ENCODE measurements at places on chromosomes 5 and 9.

- no peak for DNase-seq
Measured at GRCh38 chr5:107997338-107997980, 326.7 kb upstream of the EFNA5 start.

- DNase-seq, result no peak
Measured at GRCh38 chr9:71758785-71759184, 9.5 kb downstream of the CEMIP2 start.

- no peak for DNase-seq
Measured at GRCh38 chr5:76836181-76836580, 13.6 kb upstream of the S100Z start.

- no peak for DNase-seq
Measured at GRCh38 chr5:136769093-136769492, 403.7 kb upstream of the TRPC7 start.

DNA sequence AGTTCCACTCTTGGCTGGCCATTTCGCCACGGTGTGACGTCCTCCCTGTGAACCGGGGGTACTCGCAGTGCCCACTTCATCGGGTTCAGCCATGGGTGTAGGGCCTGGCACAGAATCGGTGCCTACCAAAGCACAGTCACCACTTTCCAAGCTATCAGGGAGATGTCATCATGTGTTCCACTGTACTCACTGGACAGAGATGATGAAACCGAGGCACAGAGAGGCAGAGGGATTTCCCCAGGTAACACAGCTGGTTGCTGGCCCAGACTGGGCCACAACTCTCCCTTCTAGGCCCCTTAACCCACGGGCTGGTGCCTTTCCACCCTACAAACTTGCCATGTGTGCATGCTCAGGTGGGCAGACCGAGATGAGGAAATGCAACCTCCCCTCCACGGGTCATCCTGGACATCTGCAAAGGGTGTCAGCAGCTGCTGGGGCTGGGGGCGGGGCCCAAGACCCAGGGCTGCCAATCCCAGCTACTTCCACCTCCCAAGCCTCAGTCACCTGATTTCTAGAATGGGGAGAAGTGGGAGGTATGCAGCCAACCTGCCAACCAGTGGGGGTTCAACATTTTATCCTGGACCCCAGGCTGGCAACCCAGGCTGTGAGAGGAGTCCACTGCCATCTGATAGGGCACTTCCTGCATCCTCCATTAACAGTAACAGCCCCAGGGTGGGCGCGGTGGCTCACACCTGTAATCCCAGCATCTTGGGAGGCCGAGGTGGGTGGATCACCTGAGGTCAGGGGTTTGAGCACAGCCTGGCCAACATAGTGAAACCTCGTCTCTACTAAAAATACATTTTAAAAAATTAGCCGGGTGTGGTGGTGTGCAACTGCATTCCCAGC, 893 bp upstream of the SH2D3C start:
- peak; percentile 31 for DNase-seq

DNA sequence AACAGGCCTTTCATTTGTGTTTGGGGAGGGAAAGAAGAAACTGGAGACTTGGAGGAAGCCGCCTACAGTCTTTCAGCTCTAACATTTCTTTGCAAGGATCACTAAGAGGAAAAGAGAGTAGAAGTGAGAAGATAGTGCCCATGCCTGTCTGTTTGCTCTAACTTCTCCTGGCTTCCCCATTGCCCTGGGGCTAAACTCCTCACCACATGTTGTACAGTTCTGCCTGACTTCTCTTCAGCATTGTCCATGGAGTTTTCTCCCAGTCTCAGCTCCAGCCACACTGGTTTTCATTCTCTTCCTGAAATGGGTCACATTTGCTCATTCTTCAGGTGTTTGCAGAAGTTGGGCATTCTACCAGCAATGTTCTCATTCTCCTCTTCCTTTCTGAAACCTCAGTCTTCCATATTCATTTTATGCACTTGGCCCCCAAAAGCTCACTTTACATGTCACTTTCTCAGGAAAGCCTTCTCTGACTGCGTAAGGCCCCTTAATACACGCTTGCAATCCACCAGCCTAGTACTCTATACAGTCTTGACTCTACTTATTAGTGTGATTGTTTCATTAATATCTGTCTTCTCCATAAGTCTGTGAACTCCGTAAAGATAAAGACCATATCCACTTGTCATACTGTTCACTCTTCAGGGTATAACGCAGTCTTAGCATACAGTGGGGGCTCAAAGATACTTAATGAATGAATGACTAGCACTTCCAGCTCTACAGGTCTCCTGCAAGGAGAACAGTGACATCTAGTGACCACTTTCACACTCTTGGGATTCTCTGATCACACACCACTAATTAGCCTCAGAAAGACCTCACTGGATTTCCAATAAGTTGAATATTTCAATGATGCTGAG, 40.2 kb upstream of the TRIM32 start:
- DNase-seq, result no peak

DNA sequence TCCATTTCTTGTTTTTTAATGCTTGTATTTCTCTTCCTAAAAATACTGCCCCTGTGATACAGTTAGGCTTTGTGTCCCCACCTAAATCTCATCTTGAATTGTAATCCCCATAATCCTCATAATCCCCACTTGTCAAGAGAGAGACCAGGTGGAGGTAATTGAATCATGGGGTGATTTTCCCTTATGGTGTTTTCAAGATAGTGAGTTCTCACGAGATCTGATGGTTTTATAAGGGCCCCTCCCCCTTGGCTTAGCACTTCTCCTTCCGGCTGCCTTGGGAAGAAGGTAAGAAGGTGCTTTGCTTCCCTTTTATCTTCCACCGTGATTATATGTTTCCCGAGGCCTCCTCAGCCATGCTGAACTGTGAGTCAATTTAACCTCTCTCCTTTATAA, 227.4 kb downstream of the MAN2A1 start:
- no peak for DNase-seq

DNA sequence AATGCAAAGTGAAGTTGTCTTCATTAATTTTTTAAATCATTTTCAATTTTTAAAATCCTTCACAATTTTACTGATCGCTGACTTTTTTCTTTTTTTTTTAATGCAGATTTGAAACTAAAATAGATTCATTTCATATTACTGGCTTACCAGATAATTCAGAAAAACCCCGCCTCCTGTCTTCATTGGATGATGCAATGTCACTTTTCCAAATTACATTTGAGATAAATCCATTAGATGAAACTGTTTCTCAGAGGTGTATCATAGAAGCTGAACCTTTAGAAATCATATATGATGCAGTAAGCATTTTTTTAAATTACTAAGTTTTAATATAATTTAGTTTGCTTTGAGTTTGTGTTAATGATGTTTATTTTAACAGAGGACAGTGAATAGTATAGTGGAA, 60.6 kb downstream of the VPS13A start:
- DNase-seq, result no peak

DNA sequence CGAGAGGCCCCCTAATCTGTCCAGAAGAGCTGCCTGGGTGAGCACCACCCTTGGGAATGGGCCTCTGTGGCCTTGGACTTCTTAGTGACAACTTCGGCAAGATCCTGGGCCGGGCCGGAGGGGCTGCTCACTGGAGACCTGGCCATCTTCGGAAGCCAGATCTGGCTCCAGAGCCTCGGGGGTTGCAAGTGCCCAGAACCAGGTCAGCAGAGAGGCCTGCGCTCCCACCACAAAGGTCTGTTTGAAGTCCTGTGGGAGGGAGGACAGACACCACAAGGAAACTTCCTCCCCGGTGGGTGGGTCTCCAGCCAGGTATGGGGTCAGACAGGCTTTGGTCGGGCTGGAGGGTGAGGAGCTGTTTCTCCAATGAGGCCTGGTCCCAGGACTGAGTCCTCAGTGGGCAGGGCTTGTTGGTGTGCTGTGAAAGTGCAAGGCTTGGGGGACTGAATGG, 86.1 kb downstream of the DAB2IP start:
- no peak for DNase-seq

- DNase-seq, result no peak
Measured at GRCh38 chr9:94082956-94083355, 1.3 kb upstream of the PTPDC1 start.

DNA sequence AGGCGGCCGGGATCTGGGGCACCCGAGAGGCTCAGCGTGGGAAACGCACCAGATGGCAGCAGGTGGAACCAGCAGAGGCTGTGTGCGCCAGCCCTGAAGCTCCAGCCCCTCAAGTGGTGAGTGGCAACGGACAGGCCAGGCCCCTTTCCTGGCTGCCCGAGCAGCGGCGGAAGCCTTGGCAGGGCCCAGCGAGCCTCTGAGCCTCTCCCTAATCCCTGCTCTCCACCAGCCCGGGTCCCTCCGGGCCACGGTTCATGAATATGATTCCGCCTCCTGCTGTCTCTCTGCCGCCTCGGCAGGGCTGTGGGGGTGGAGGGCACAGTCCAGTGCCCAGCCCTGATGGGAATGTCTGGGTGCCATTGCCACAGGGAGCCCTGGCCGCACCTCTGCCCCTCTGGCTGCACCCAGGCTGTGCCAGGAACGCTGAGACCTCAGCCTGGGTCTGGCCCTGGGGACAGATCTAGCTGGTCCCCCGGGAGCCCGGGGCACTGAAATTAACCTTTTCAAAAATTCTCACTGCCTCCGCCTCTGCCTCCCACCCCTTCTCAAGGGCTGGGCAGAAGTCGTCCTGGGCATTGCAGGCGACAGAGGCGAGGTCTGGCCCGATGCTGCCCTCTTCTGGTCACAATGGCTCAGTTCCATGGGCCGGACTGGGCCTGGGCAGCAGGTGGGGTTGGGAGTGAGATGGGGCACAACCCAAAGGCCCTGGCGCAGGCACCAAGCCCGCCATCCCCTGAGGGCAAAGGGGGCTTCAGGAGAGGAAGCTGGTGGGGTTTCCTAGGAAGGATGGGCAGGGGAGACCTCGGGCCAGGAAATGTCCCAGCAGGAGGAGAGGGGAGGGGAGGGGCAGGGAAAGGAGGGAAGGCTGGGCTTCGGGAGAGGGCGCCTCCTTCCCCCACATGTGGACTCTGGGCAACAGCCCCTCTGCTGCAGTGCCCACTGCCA, 20.3 kb downstream of the CCDC187 start:
- DNase-seq, result peak; percentile 34

GRCh38 chr9:89602978-89603766, 1.6 kb upstream of the GADD45G start:
- no peak for DNase-seq

GRCh38 chr5:56313004-56313531, 79.9 kb upstream of the ANKRD55 start:
- no peak for DNase-seq

GRCh38 chr5:107359916-107360234, 310.9 kb downstream of the EFNA5 start:
- no peak for DNase-seq

- DNase-seq, result no peak
Measured at GRCh38 chr5:128303593-128303992, 220.0 kb downstream of the SLC12A2 start.

GRCh38 chr5:93990504-93991070, 249.2 kb upstream of the POU5F2 start:
- DNase-seq, result no peak

DNA sequence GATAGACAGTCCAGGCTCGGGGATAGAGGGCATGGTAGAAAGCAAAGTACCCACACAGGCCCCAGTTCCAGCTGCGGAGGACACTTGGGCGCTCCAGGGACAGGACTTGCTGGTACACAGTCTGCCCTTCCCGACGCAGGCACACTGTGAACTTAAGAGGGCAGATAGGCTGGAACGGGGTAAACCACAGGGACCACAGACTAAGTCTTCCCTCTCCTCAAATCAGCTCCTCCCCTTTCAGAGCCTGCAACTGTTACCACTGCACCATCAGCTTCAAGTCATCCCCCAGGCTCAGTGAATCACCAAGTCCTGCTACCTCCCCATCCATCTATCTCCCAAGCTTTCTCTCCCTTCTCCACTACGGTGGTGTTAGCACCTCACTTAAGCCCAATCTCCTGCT, 7.3 kb downstream of the GBA2 start:
- no peak for DNase-seq

DNA sequence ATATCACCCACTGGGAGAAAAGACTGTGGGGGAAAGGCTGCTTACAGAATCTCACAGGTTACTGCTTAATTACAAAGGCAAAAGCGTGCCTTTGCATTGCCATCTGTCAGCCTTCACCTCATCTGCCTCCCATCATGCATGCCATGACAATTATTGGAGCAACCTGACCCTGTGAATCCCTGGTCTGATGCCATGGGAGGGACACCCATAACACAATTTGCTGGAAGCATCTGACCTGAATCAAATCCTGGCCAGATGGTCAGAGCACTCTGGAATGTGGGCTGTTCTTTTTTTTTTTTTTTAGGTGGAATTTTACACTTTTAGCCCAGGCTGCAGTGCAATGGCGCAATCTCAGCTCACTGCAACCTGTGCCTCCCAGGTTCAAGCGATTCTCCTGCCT, 11.6 kb upstream of the RETREG1 start:
- DNase-seq, result no peak

DNA sequence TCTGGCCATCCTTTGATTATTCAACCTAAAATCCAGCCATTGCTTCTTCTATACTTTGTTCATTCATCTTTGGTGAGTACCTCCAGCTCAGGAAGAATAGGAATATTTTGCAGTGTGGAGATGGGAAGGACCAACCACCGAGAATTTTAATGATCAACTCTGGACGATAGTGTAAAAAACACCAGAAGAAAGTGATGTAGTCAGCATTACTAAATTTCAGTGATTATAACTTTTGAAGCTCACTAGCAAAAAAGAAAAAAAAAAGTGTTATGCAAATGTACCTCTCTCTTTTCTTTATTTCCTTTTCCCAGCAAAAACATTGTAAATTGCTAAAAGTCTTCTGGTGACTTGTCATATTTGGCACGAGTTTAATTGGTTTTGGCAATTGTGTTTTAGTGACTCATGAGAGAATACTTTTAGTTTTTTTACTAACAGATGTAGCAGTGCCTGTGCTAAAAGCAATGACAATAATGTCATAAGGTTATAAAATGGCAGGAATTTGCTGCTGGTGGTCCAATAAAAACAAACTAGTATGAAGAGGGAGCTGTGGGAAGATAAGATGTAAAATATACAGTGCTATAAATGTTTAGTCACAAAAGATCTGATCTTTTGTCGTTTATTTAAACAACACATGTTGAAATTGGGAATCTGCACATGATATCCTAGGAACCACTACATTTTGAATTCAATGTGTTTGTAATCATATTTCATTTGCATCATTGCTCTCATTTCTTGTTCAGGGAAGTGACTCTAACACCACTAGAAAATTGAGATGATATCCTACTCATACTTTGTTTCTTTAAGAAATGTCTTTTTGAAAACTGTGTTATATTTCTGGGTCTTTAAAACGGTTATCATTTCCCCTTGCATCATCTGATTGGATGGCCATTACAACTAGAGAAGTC, 81.3 kb upstream of the ERCC6L2 start:
- DNase-seq, result no peak

DNA sequence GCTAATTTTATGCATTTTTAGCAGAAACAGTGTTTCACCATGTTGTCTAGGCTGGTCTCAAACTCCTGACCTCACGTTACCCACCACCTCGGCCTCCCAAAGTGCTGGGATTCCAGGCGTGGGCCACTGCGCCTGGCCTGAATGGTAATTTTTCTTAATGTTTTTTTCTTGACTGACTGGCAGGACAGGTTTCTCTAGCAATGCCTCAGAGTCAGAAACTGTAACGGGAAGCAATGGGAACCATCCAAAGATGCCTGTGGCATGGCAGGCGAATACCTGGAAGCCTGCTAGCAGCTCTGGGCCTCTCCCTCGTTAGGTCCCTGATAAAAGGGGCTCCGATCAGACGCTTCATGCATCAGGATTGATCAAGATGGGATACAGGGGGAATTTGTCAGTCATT, 639.2 kb downstream of the NR2F1-AS1 start:
- DNase-seq, result no peak

Data from stimulated activated CD8-positive, alpha-beta memory T cell treated with anti-CD3 and anti-CD28 coated beads, Interleukin-4, amount 100 ng/mL, for 1 hour (primary cell).